Memory B cell (primary cell): ENCODE measurements at places on chromosomes 13 and 19.

DNA sequence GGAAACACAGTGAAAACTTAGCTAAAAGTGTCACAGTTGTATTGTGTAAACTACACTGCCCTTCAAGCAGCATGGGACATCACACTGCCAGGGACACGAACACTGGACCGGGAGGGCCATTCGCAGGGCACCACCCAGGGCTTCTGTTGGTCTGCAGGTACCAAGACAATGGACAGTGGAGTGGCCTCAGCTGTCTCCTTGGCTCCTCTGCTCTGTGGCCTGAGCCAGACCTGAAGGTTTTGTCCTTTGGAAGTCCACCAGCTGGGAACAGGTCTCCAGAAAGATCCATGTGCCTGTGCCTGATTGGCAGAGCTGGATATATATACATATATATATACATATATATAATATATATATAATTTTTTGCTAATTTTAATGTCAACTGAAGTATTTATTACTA, 149.8 kb downstream of the ZNF536 start:
- no peak for DNase-seq

GRCh38 chr13:99860745-99861144, 110.8 kb downstream of the ZIC5 start:
- DNase-seq = no peak

DNA sequence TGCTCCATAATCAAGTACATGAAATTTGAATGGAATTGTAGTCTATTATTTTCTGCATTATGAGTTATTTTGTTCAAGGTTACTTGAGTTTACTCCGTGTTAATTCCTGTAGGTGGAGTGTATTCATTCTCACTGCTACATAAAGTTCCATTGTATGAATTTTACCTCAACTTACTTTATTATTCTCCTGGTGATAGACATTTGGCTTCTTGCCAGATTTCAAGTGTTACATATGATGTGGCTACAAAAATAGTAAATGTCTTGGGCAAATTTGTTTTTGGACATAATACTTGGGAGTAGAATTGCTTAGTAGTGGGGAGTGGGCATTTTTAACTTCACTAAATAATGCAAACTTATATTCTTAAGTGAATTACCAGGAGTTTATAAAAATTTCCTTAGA, 328.9 kb downstream of the SHISA2 start:
- DNase-seq = no peak

- no peak for DNase-seq
Observed at GRCh38 chr13:111855786-111856185, 211.2 kb upstream of the SOX1 start.

DNA sequence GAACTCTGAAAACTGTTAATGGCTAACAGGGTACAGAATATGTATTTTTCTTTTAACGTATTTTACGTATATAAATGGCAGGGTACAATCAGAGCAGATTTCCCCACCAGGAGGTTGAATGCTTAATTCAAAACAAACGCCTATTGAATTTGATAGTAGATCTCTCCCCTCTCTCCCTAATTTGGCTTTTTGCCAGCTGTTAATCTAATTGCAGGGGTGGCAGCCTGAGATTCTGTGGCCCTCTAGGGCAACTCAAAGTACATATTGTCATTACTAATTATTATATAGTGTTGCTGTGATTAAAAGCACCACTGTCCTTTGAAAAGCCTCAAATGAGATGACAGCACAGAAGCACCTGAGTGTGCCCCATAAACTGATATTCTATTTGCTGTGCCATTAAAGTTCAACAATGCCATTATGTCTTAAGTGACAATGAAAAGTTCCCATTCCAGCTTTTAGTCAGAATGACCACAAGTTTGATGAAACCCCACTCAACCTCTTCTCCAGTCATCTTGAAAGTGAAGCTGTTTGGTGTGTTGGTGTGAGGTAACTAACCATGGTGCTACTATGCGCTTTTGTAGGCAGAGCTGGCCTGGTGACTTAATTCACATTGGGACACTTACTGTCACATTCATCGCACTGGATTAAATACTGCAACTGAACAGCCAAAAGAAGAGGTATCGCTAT, 351.4 kb downstream of the KCNRG start:
- no peak for DNase-seq

DNA sequence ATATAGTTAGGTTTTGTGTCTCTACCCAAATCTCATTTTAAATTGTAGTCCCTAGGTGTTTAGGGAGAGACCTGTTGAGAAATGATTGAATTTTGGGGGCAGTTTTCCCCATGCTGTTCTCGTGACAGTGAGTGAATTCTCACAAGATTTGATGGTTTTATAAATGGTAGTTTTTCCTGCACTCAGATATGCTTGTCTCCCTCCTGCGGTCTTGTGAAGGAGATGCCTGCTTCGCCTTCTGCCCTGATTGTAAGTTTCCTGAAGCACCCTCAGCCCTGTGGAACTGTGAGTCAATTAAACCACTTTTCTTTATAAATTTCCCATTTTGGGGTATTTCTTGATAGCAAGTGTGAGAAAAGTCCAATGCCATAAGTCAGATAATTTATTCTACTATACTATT, 1977.5 kb upstream of the PCDH20 start:
- no peak for DNase-seq

DNA sequence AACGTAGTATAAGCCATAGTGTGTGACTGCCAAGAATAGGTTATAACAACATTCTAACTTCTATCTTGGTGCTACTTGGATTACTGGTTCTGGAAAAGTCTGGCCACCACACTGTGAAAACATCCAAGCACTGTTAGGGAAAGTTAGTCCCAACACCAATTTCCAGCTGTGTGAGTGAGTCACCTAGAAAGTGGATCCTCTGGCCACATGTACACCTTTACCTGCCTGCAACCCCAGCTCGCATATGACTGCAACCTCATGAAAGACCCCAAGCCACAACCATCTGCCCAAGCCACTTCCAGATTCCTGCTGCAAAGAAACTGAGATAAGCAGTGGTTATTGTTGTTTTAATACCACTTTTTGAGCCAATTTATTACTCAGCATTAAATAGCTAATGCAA, 404.5 kb downstream of the KCTD12 start:
- DNase-seq = no peak
